ENCODE measurements at places on chromosomes 5 and 9. TPM values are rescaled to one million over a fixed set of nuclear protein-coding genes. Genes with fewer than 3 reads are reported as not detected.

TEK gene
- 100 TPM for total RNA-seq

DNA sequence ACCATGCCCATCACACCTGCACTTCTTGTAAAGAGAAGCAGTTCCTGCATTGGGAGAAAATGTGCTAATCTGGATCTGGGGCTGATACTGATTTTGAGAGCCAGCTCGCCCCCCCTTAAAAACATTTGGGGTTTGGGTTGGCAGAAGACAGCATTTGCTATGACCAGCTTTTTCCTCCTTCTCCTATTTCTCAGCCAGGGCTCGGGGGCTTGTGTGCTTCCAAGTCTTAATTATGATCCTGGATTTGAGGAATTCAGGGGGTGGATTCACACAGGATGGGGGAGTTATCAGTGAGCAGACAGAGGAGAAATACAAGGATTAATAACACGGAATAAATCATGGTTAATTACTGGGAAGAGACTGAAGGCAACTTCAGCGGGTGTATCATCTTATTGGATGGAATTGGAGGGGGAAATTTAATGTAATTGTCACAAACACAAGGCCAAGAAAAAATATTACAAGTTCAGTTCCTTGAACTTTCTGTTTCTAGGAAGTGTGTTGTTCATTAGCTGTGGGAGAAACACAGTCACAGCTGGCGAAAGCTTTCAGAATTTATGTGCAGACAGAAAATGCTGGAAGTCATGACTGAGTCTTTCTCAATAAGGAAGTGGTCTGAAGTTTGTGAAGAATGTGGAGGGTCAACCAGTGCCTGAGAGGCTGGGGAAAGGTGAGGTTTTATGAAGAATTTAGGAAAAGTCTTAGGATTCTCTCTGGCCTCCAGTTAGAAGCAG, 15.3 kb downstream of the C9orf152 start:
- no peak for DNase-seq

DNA sequence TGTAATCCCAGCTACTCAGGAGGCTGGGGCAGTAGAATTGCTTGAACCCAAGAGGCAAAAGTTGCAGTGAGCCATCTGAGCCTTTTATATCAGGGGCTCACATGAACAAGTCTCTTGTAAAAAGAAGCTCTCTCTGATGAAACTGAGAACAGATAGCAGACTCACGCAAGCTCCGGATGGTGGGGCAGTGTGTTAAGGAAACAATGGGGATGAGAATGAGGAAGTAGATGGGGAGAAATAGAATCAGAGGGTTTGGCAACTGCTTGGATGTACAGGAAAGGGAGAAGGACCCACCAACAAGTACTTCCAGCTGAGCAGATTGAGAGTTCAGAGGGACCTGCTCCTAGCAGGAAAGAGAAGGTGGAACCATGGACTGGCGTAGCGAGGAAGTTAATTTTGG, 18.6 kb downstream of the TMEM252 start:
- DNase-seq = no peak

TMEM245 gene
- total RNA-seq = 64.0 TPM

- DNase-seq = no peak
Observed at GRCh38 chr5:59025734-59026133, 442.9 kb downstream of the RAB3C start.

DNA sequence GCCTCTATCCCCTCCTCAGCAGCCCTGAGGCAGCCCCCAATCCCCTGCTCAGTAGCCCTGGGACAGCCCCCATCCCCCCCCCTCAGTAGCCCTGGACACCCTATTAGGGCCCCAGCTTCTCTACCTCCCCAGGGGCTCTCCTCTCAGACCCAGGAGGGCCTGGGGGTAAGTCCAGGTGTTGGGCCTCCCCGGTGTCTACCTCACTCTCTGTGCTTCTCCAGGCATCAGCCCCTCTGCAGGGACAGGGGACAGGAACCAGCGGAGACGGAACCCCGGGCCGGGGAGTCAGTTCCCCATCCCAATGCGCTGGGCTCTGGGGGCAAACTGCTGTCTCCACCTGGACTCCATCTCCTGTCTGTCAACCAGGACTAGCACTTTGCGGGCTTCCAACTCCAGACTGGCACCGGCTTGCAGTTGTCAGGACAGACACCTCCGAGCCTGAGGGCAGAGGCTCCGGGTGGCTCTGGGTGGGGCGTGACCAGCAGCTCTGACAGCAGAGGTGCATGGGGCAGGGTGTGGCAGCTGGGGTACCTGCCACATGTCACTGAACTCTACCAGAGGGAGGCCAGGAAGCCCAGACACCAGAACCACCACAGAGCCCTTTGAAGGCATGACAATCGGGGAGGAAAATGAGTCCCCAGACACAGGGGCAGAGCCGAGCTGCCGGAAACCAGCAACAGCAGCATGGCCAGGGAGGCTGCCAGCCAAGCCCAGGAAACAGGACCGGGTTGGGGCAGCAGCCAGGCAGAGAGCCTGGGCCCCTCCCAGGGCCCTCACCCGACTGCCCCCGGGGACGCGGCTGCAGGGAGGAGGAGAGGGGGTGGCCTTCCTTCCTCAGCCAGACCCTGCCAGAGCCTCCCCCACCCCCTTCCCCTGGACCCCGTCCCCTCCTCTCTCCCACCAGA, 17.7 kb upstream of the UBAC1 start:
- no peak for DNase-seq

DNA sequence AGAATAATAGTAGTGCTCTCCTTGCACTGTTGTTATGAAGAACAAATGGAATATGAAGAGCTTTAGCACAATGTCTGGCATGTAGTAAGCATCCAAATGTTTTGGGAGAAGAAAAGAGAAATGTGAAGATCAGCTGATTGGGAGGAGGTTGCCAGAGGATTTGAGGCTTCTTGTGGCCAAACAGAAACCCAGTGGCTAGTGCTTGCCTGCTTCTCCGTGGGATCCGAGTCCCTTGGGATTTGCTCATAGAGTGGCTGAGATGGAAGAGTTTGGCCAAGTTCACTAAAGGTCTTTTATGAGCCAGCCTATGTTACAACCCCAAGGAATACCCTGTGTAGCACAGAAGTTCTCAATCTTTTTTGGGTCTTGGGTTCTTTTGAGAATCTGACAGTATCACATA, 86.0 kb downstream of the ANGPTL2 start:
- DNase-seq = no peak

GRCh38 chr9:93491593-93492232, 38.3 kb upstream of the FAM120AOS start:
- DNase-seq = no peak

GABRG2 gene
- total RNA-seq = not detected

FYB1 gene
- not detected for total RNA-seq

DNA sequence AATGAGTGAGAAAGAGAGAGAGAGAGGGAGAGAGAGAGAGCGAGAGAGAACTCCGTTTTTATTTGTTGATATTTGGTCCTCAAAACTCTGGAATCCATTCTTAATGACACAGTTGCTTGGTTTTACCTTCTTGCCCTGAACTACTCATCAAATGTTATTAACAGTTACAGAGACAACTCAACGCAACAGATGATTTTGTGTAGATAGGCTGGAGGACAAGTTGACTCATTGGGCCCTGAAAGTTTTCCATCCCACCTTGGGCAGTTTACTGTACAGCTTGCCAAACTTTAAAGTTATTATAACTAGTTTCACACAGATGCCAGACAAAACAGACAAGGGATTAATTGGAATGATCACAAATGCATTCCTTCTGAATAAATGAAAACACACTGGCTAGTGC, 339.9 kb downstream of the ARL15 start:
- DNase-seq = no peak

CCDC187 gene
- total RNA-seq = not detected

DNA sequence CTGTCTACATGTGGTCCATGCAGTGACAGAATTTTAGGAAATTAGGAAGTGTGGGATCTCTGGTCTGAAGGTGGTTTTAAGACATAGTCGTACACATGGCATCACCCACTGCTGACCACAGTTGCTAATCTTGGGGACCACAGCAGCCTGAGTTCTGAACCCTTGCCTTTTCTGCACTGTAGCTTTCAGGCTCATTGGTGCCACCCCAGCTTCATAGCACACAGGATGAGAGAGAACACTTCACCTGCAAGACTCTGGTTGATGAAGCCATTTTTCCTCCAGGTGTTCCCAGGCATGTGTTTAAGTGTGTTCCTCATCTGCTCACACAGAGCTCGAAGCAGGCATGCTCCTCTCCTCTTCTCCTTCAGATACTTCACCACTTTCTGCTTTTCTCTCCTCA, 68.2 kb upstream of the S1PR3 start:
- DNase-seq = no peak

SLC6A18 gene
- total RNA-seq = not detected

DNA sequence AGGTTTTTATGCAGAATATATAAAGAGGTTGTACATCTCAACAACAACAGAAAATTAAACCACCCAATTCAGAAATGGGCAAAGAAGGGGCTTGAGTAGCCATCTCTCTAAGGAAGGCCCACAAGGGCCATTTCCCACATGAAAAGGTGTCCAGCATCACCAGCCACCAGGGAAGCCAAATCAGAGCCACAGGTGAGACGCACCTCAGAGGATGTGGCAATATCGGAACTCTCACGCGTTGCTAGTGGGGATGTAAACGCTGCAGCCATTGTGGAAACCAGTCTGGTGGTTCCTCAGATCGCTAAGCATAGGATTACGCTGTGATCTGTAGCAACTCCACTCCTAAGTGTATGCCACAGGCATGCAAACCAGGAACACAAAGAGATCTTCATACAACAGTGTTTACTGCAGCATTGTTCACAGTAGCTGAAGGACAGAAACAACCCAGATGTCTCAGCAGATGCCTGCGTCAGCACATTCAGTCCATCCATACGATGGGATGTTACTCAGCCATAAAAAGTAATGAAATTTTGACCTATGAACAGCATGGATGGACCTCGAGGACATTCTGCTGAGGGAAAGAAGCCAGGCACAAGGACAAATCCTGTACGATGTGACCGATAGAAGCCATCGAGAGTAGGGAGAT, 84.3 kb upstream of the CACNA1B start:
- DNase-seq = no peak

GRCh38 chr5:68421485-68422220, 206.1 kb downstream of the PIK3R1 start:
- DNase-seq = no peak

SLC4A9 gene
- total RNA-seq = not detected

RXRA gene
- total RNA-seq = 19.0 TPM

- DNase-seq = peak; percentile 2
Observed at GRCh38 chr5:81819556-81820317, 68.8 kb upstream of the SSBP2 start.

OBP2B gene
- not detected for total RNA-seq

GRCh38 chr5:156918311-156918845, 44.6 kb downstream of the TIMD4 start:
- no peak for DNase-seq

DNA sequence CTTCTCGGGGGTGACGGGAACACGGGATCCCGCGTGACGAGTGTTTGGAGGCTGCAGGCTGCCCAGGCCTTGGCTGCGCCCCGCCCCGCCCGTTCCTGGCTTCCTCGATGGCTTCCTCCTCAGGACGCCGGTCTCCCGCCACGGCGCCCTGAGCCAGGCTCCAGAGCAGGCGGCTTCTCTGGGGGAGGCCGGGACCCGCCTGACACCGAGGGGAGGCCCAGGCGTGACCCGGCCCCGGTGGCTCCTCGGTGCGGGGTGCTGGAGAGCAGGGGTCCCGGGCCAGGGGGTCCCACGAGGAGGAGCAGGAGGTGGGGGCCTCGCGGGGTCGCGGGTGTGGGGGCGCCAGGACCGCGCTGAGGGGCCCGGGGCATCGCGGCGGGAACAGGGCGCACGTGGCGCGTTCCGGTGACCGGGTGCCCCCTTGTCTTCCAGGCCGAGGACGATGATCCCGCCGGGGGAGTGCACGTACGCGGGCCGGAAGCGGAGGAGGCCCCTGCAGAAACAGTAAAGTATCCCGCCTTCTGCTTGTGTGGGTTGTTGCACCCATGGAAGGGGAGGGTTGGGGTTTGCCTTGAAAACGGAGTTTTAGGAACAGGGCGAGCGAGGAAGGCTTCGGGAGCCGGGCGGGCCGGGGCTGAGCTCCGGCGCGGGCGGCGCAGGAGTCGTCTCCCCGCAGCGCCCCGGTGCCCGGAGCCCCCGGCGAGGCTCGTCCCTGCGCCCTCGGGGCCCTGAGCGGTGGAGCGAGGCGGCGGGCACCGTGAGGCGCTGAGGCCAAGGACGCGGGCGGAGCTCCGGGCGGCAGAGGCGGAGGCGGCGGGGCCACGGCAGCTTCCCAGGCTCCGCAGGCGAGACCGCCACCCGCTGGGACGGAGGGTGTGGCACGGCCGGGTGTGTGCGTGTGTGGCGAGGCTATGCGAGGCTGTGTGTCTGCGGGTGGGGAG, 22.2 kb downstream of the AHRR start:
- no peak for DNase-seq

Data from pulmonary artery endothelial cell (primary cell).